ENCODE measurements at places on chromosomes 3 and 15. TPM values are rescaled to one million over a fixed set of nuclear protein-coding genes. Genes with fewer than 3 reads are reported as not detected.
A peak's percentile ranks its signal among the peaks of the same experiment; 100 is the strongest.

DNA sequence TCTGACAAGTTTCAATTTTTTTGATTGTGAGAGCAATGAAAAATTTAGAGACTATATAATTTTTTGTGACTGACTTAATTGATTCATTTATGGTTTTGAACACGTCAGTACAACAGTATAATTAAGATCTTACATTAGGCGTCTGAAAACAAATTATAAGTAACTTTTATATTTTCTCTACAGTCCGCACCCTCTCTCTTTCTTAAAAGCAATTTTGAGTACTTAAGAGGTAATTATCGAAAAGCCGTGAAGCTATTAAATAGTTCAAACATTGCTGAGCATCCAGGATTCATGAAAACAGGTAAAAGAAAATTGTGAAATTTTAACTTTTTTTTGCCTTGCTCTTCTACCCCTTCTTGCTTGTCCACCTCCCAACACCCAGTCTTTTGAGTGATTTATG lies 34.9 kb downstream of the CNOT10 start:
- no peak for DNase-seq

DNA sequence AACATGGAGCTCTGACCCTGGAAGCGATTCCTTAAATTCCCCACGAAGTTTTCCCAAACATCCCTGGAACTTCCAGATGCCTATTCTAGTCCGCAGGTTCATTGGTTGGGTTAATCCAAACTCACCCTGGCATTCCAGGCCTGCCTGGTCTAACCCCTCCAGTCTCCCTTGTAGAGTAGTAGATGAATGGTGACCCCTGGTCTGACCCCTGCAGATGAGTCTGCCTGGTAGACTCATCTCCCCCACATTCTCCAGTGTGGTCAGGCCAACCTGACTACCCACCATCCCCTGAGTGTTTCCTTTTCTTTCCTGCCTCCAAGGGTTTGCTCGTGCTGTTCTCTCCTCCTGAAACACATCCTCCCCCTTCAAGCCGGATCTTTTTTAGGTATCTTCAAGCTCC lies 10.8 kb upstream of the HRH1 start:
- no peak for DNase-seq

DNA sequence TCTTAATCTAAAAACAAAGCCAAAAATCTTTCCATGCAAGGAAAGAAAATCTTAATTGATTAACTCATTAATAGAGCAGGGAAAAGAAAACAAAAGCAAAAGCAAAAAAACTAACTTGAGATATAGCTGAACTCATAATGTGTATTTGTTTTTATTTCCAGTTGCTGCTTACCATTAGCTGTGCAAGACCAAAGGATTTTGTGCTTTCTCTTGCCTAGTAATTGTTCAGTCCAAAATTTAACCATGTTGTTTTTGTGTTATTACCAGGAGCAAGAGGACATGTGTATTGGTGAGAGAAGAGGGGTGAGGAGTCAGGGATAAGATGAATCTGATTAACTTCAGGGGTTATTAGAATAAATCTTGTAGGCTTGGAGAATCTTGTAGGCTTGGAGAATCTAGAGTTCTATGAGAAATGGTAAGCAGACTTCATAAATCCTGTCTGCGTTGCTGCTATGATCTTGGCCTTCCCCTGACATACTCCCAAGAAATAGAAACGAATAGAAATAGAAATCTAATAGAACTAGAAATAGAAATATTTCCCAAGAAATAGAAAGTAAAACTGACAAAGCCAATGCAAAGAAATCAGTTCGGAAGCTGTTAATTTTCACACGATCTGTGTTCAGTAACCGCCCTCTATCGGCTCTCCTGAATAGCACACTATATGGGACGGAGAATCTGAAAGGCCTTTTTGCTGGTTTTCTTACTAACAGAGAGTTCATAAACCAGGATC lies 72.6 kb upstream of the TNFSF10 start:
- peak; percentile 46 for DNase-seq

DNA sequence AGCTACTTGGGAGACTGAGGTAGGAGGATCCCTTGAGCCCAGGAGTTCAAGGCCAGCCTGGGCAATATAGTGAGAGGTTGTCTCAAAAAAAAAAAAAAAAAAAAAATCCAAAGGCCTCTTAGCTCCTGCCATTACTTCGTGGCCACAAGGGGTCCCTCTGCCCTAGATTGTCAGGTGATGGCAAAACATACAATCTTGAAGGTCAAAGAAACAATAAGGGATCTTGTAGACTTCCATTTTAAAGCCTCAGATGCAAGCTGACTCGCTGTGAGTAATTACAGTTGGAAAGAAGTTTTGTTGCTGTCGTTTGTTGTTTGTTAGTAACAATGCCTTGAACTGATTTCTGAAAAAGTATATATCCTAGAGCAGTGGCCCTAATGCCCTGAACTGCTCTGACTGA lies 55.9 kb upstream of the PLCL2 start:
- DNase-seq, result peak; percentile 58

POLG gene
- polyA plus RNA-seq, result 47.8 TPM

DNA sequence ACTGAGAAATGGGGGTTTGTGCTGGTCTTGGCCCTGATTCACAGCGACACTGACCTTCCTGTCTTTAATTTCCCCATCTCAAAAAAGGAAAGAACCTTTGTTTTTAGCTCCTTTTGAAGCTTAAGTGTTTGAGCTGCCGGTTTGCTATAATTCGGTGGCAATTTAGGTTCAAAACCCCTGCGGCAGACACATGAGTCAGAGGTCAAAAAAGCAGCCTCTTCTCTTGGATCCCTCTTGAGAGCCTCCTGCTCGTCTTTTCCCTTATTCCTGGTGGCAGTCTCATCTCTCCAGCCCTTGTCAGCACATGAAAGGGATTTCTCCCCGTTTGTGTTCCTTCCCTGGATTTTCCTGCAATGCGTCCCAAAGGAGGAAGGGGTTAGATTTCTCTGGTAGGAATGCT lies 64.5 kb downstream of the GRIP2 start:
- no peak for DNase-seq

- peak; percentile 93 for DNase-seq
These were observed 2.2 kb downstream of the CHRNB4 start for GRCh38 chr15:78638658-78639314.

DNA sequence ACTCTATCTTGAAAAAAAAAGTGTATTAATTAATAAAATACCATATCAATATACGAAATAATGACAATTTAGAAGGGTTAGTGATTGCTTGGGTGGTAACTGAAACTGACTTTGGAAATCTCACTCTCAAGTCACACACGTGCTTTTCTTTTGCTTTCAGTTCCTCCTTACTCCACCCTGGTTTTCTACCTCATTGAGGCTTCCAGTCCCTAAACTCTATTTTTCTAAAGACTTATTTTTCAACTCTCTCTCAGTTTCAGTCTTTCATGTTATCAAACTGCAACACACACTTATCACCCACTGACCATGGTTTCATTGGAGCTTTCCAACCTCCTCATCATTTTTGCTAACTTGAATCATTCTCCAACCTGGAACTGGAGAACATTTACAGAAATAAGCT lies 23.5 kb downstream of the IL12A start:
- no peak for DNase-seq

ALS2CL gene
- polyA plus RNA-seq, result 3.3 TPM

GRCh38 chr3:151044706-151045105 lies 40.8 kb upstream of the MED12L start:
- DNase-seq, result no peak

- DNase-seq, result no peak
These were observed 22.3 kb downstream of the NR2F2 start for GRCh38 chr15:96352604-96353405.

HGD gene
- 48.8 TPM for polyA plus RNA-seq

GRCh38 chr3:98013411-98014267 lies 21.5 kb downstream of the GABRR3 start:
- peak; percentile 83 for DNase-seq

- DNase-seq, result no peak
These were observed 393.3 kb upstream of the WNT5A start for GRCh38 chr3:55880357-55880756.

DNA sequence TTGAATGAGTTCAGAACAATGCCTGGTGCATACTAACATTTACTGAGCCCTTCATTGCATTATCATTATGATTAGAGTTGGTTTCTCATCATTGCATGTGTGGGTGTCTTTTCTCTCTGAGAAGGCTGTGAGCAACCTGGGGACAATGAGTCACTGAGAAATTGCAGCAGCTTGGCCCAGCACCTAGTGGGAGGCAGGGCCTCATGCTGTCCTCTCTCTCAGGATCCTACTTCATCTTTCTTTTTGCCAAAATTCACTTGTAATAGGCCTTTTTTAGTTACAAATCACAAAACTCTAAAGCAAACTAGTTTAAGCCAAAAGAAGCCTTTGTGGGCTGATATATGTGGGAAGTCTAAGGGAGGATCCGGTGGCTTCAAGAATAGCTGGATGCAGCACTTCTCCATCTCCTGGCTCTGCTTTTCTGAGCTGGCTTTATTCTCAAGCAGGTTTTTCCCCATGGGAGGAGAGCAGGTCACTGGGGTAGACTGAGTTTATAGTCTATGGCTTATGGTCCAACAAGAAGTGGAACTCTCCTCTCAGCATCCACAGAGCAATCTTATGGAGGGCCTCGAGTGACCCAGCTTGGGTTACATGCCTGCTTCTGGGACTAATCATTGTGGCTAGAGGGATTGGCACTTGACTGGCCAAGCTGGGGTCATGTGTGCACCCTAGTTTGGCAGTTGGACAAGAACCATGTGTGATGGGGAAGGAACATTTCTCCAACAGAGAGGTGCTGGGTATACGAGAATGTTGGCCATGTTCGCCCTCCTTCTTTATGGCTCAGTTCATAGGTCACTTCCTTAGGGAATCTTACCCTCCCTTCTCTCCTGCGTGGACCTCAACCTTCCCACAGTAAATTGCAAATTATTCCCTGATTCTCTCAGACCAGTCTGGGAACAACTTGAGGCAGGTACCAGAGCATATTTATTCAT lies 8.7 kb upstream of the CAMK1 start:
- no peak for DNase-seq

GRCh38 chr3:13114811-13115575 lies 41.8 kb upstream of the IQSEC1 start:
- DNase-seq, result no peak

C3orf80 gene
- 3.7 TPM for polyA plus RNA-seq

GRCh38 chr3:185268194-185268962 lies 14.5 kb upstream of the EHHADH start:
- DNase-seq, result no peak

- DNase-seq, result no peak
These were observed 8.0 kb upstream of the KNG1 start for GRCh38 chr3:186708983-186709679.

CLDN16 gene
- 0.21 TPM for polyA plus RNA-seq

DNA sequence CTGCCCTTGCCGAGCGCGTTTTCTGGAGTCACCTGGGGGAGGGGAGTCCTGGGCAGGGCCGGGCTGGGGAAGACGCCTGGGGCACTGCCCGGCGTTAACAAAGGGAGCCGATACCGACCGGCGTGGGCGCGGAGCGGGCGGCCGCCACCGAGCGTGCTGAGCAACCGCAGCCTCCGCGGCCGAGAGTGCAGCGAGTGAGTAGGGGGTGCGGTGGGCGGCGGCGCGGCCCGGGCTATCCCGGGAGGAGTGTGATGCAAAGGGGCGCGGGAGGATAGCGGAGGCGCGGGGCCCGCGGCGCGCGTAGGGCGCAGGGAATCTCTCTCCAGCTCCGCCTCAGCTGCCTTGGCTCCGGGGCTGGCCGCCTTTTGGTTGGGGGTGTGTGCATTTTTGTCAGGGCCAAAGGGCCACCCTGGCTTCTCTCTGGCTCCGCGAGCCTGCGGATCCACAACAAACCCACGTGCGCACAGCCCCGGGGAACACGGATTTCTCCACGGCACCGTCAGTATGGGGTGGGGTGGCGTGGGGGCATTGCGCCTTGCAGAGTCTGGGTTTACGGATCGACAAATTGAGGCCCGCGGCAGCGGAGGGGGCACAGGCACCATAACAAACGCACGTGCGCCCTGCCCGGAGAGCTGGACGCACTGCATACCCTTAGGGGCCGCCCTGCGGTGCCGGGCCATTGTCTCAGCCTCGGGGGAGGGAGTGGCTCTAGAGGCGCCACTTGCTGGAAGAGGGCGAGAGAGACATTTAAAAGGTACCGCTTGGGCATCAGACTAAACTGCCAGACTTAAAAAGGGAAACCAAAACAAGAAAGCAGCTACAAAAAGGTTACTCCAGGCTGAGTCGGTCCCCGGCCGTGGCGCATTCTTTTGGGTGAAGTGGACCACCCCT lies 560 bp downstream of the ST6GAL1 start:
- DNase-seq, result peak; percentile 39

TIGIT gene
- polyA plus RNA-seq, result not detected

NMB gene
- 18.5 TPM for polyA plus RNA-seq

DNA sequence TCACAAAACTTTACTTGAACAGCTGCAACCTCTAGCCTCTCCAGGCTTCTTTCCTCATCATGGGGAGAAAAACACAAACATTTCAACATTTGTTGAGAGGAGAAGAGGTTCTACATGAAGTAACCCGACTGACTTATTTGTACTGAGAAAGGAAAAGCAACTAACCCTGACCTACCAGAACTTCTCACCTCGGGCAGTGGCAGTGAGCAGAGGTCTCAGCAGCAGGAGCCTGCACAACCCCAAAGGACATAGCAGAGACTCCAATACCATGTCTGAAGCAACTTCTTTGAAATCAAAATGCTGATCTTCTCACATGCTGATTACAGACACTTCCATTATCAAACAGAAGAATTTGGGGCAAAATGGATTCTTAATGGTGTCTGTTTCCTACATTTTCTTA lies 1085.6 kb upstream of the CFAP20DC start:
- DNase-seq, result no peak

- no peak for DNase-seq
These were observed 99.9 kb downstream of the CD47 start for GRCh38 chr3:107990926-107991325.

NPAP1 gene
- polyA plus RNA-seq, result not detected

GOLGA8J gene
- polyA plus RNA-seq, result 0.07 TPM

LZTFL1 gene
- polyA plus RNA-seq, result 12.0 TPM

TLR9 gene
- not detected for polyA plus RNA-seq

CLRN1 gene
- polyA plus RNA-seq, result not detected

TGM4 gene
- not detected for polyA plus RNA-seq

PLOD2 gene
- 184 TPM for polyA plus RNA-seq

DNA sequence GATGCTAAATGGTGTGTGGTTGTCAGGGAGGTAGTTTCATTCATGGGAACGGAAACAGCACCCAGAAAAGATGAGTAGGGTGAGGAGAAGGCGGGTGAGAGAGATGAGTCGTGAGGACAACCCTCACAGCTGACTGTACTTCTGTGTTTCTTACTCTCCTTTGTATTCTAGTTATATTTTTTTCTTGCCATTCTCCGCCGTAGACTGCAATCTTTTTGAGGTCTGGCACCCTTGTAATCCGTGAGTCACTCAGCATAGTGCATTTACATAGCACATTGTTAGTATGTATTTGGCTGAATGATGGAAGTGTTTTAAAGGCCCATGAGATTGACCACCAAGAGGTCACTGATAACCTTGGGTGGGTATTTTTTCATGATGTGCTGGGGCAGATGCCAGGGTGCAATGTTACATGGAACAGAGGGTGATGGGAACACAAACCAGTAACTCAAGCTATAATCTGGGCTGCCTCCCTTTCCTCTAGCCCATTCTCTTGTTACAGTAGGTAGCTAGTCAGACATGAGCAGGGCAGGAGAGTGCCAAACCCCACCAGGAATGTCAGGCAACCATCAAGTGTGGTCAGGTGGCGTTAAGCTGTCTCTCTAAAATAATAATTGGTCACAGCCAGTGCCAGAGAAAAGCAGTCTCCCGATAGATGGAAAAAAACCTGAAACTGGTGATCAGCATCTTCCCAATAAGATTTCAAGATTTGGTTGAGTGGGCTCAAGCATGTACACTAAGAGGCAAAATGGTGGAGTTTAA lies 18.8 kb upstream of the DGKG start:
- no peak for DNase-seq

All from A549 (cell line).